ENCODE measurements at places on chromosomes 5 and 9. TPM values are rescaled to one million over a fixed set of nuclear protein-coding genes. Genes with fewer than 3 reads are reported as not detected.

Gene PPP1R26
- total RNA-seq = 17.0 TPM

Gene CATSPER3
- total RNA-seq = not detected

Gene RECK
- 22.0 TPM for total RNA-seq

Gene TPRN
- 4.6 TPM for total RNA-seq

Gene ANGPTL2
- total RNA-seq = 14.9 TPM

Gene PCDHGB4
- total RNA-seq = 14.5 TPM

Gene MAP3K1
- total RNA-seq = 55.1 TPM

Gene FGFR4
- total RNA-seq = 2.6 TPM

Gene FBXO4
- total RNA-seq = 8.0 TPM

Gene FBP2
- not detected for total RNA-seq

Gene FBLL1
- 1.4 TPM for total RNA-seq

Gene MARCHF3
- 84.4 TPM for total RNA-seq

Gene WNT8A
- not detected for total RNA-seq

Gene SIMC1
- total RNA-seq = 1.5 TPM

Gene OR1J2
- total RNA-seq = not detected

Gene SH3PXD2B
- 15.0 TPM for total RNA-seq

Gene DAPK1
- 51.6 TPM for total RNA-seq

Gene TLR4
- total RNA-seq = 184 TPM

Gene SAXO1
- total RNA-seq = not detected

Gene OLFM1
- total RNA-seq = 17.2 TPM

Gene NMUR2
- not detected for total RNA-seq

Gene GAS1
- 1.4 TPM for total RNA-seq

Gene TEX48
- not detected for total RNA-seq

Gene TMEM232
- 0.37 TPM for total RNA-seq

Gene GNAQ
- 88.6 TPM for total RNA-seq

Gene LECT2
- not detected for total RNA-seq

Gene PITX1
- total RNA-seq = not detected

Gene LHX3
- total RNA-seq = not detected

Gene LCP2
- 2.4 TPM for total RNA-seq

Gene CLIC3
- not detected for total RNA-seq

Gene SHOC1
- total RNA-seq = not detected

Gene ADCY2
- not detected for total RNA-seq

Gene ESM1
- 70.8 TPM for total RNA-seq

Gene FABP6
- not detected for total RNA-seq

Gene BRD9
- 51.6 TPM for total RNA-seq

Gene MARVELD2
- 3.1 TPM for total RNA-seq

Gene SLC46A2
- total RNA-seq = not detected

Gene CDK5RAP2
- total RNA-seq = 18.7 TPM

Gene WNK2
- total RNA-seq = not detected

Gene POLR3G
- 4.9 TPM for total RNA-seq

Gene LCN15
- total RNA-seq = 0.05 TPM

Gene CEL
- 0.17 TPM for total RNA-seq

Gene SLC36A2
- total RNA-seq = not detected

Gene CHSY3
- total RNA-seq = 3.9 TPM

Gene GABRA1
- not detected for total RNA-seq

Gene FCN1
- not detected for total RNA-seq

Gene C1QTNF2
- total RNA-seq = 0.28 TPM

Gene SNCAIP
- 93.1 TPM for total RNA-seq
